ENCODE measurements at places on chromosomes 5 and 9.

DNA sequence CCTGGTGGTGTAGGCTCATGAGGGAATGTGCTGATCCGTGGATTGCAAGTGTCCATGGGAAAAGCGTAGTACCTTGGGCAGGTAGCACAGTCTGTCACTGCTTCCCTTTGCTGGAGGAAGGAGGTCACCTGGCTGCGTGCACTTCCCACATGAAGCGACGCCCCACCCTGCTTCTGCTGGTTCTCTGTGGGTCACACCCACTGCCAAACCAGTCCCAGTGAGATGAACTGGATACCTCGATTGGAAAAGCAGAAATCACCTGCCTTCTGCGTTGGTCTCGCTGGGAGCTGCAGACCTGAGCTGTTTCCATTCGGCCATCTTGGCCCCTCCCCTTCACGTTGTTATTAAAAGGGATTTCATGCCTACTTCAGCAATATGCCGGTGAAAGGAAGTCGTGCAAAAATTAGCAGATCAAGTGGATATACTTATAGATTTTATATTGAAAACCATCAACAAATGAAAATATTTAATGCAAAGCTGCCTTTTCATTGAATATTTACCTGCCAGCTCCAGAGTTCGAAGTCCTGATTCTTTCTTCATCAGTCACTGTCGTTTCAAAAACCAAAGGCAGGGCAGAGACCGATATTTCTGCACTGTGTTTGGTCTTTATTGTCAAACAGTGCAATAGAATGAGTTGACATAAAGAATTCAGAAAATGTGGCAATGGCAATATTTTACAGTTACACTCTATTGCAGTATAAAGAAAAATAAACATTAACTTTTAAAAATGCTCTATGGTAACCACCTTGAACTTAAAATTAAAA lies 123.2 kb downstream of the JAKMIP2 start:
- DNase-seq: no peak

GRCh38 chr5:126924331-126925033 lies 105.9 kb downstream of the MARCHF3 start:
- no peak for DNase-seq

- DNase-seq: no peak
These were observed 9.1 kb downstream of the SARDH start for GRCh38 chr9:133728856-133729616.

DNA sequence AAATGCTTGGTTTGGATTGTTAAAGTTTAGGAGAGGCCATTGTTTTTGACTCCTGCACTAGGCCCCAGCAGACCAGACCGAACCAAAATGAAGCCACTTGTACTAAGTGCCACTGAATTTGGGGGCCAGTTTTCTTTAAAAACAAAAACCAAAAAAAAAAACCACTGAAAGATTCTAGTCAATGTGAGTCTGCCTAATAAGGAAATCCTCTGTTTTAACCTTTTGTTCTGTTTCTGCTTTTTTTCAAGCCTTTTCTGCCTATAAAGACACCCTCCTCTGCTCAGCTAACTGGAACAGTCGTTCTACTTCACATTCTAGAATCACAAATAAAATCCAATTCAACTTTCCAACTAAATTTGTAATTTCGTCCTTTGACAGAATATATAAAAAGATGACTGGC lies 64.9 kb downstream of the SERINC5 start:
- no peak for DNase-seq

DNA sequence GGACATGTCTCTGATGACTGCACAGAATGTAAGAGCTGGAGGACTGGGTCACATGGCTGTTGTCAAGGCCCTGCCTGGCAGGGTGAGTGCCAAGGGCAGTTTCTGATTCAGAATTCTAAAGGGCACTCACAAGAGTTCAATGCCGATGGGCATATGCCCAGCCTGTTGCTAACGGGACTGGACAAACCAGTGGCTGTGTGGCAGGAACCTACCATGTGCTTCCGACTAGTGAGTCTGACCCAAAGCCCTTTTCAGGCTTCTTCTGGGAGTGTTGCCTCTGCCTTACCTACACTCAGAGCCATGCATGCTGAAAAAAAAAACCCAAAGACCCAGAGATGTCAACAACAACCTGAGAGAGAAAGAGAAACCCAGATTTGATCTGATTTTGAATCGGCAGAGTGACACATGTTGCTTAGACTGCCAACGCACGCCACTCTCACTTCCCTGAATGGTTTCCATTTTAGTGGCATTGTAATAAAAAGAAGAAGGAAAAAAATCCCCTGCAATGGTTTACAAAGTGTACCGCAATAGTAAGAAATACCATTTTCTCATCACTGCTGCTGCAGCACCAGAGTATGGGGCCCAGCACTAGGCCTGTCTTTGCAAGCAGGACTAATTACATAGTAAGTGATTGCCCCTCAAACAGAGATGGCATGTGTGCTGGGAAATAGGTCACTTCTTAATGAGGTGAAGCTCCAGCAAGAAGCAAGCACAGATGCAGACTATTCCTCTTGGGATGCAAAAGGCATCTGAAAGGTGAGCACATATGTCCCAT lies 194.3 kb downstream of the PALM2AKAP2 start:
- DNase-seq: no peak

- DNase-seq: no peak
These were observed 20.8 kb downstream of the NKD2 start for GRCh38 chr5:1029282-1029944.

GRCh38 chr9:71670121-71670520 lies 98.2 kb downstream of the CEMIP2 start:
- no peak for DNase-seq

DNA sequence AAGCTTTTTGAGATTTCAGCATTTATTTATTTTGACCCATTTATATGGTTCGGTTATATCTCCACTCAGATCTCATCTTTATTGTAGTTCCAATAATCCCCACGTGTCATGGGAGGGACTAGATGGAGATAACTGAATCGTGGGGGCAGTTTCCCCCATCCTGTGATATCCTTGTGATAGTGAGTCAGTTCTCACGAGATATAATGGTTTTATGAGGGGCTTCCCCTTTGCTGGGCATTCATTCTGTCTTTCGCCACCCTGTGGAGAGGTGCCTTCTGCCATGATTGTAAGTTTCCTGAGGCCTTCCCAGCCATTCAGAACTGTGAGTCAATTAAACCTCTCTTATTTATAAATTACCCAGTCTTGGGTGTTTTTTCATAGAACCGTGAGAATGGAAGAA lies 96.5 kb upstream of the PCSK1 start:
- no peak for DNase-seq

DNA sequence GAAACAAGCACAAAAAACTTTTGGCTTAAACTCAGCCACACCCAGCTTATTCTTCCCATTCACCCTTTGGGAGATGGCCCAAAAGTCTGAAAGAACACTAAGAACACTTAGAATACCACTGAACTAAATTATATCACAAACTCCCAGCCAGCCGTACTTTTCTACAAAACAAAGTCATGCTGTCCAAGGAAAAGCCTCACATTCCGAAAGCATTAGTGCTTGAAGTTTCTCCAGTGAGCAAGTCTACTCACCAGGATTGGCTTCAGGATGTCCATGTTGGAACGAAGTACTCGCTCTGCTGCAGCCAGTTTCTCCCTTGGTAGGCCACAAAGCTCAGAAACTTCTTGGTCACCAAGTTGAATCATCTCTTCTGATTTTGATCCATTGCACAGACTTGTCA lies 69.7 kb downstream of the ABCA1 start:
- no peak for DNase-seq

DNA sequence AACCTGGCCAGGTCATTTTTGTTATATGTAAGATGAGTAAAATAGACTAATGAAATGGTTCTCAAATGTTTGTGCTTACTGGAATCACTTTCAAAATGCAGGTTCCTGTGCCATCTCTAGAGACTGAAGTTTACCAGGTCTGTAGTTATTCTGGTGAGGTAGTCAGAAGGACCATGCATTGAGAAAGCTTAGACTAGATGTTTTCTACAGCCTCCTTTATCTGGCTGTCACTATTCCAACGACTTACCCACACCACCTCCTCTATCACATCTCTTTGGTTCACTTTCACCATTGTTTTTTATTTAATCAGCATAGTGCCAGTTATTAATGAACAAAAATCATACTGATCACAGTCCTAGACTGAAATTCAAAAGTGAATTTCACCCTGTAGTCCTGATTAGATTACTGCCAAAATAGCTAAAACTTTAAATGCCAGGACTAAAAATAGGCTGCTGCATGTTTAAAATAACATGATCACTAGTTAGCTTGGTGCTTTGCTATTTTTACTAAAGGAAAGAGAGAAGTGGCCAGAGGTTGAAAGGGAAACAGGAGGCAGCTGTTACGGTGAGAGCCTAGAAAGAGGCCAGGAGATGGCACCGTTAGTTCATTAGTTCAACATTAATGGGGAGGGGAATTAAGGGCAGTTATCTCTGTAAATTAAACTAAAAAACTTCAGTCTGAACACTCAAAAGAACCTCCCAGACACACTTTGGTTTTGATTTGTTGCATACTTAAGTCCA lies 13.9 kb upstream of the FNIP1 start:
- no peak for DNase-seq

DNA sequence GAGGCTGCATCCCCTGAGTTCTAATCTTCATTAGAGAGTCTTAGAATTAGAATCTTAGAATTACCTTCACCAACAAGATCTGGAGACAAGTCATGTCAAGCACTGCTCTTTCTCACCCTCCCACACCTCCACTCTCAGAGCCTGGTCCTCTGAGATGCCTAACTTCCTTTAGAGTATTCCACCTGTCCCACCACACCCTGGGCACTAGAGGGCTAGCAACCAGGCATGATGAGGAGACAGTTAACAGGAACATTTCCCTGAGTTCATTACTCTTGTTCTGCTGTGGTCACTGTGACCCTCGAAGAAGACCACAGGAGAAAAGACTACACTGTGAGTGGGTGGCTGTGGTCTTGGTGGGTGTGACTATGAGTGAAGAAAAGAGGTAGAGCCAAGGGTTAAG lies 25.2 kb upstream of the MAP1B start:
- DNase-seq: no peak

GRCh38 chr5:150516011-150516410 lies 8.1 kb downstream of the NDST1 start:
- no peak for DNase-seq

GRCh38 chr5:154520861-154521453 lies 42.9 kb upstream of the HAND1 start:
- peak; percentile 64 for DNase-seq

DNA sequence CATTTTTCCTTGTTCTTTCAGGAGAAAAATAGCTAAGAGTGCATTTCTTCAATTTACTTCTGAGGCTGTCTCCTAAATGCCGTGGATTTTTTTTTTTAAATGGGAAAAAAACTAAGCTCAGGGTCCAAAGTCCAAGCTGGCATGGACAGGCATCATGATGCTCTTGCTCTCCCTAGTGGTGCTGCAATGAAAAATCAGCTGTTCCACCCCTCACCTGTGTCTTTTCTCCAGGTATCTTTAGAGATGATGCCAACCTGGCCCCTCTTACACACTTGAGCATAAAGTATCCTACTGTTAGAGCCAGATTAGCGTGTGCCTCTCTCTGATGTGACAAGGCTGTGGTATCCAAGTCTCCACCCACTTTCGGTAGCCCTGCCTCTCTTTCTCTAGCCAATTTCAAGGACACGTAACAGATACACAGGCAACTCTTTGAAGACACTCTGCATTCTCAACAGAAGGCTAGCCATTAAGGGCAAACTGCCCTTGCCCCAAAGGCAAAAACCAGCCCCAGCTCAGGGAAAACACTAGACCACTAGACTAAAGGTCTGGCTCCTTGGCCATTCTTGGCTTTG lies 208.8 kb downstream of the SAXO1 start:
- DNase-seq: no peak

DNA sequence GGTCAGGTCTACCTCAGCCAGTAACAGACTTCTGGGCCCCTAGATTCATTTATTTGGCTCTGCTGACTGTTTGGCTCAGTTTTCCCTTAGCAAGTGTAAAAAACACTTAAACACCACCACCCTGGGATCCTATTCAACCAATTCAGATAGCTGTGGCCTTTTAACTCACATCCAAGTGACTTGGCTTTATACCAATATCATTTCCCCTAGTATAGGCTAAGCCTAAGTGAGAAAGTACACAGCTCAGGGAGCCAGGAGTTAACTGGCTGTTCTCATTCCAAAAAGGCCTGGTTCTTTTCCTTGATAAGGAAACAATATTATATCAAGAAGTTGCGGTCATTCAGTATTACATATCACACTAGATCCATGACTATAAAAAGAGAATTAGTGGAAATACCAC lies 163.5 kb downstream of the ARL15 start:
- DNase-seq: no peak

DNA sequence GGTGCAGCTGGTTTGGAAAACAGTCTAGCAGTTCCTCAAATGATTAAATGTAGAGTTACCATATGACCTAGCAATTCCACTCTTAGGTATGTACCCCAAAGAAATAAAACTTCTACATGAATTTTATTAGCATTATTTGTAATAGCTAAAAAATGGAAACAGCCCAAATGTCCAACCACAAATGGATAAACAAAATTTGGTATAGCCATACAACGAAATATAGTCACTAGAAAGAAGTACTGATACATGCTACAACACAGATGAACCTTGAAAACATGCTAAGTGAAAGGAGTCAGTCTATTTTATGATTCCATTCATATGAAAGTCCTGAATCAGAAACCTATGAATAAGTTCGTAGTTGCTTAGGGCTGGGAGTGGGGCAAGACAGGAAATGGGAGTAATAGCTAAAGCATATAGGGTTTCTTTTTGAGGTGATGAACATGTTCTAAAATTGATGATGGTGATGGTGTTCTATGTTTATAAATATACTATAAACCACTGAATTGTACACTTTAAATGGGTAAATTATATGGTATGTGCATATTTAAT lies 6.3 kb downstream of the GDF9 start:
- DNase-seq: no peak

DNA sequence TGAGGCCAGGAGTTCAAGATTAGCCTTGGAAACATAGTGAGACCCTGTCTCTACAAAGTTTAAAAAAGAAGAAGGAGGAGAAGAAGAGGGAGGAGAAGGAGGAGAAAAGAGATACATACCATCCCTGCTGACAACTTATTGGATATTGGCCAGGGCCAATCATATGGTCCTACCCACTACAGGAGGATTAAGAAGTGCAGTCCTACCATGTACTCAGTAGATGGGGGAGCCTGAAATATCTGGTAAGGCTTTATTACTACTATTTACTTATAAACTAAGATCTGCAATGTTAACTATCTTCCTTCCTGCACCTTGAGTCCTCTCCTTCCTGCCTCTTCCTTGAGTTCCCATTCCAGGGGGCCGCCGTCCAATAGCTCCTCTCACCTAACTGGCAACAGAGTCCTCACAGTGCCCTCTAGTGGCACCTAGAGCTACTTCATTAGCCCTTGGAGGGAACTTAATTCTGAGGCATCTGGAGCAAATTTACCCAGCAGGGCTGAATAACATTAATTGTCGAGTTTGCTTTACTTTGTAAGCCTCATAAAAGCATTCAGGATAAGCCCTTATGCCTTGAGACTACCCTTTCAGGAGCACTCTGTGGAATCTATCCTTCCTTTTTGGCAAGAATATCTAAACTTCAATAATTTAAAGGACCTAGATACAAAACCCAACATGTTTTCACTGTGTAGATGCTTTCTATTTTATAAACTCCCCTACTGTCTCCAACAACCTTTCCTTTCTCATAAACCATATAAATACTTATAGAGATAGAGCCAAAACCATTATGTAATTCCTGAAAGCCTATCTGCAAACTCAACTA lies 39.1 kb upstream of the RANBP6 start:
- DNase-seq: peak; percentile 38

All from right kidney (tissue), 9 donors.